Smooth muscle cell of the coronary artery (primary cell): ENCODE measurements at places on chromosomes 12 and 14. TPM values are rescaled to one million over a fixed set of nuclear protein-coding genes. Genes with fewer than 3 reads are reported as not detected.

NRIP2 gene
- not detected in 2 replicates for total RNA-seq

KCNC2 gene
- under 0.01 TPM in 1 of 2 replicates, not detected in the other for total RNA-seq

PTHLH gene
- total RNA-seq = 0.83 and 2.0 TPM in 2 replicates

SYCP3 gene
- 0.08 and 0.12 TPM in 2 replicates for total RNA-seq

KRT77 gene
- total RNA-seq = not detected in 2 replicates

PLEKHD1 gene
- total RNA-seq = not detected in 2 replicates

CD163 gene
- total RNA-seq = not detected in 2 replicates

HOXC6 gene
- total RNA-seq = 0.35 TPM in 1 of 2 replicates, not detected in the other

CCDC197 gene
- total RNA-seq = not detected in 2 replicates

PLEKHG7 gene
- total RNA-seq = not detected in 2 replicates

ADAM21 gene
- total RNA-seq = 0.23 and 0.75 TPM in 2 replicates

MYBPC1 gene
- total RNA-seq = not detected in 2 replicates
